ENCODE measurements at places on chromosomes 5 and 9.

GRCh38 chr5:5929291-5930020, 448.9 kb downstream of the MED10 start:
- DNase-seq: no peak

DNA sequence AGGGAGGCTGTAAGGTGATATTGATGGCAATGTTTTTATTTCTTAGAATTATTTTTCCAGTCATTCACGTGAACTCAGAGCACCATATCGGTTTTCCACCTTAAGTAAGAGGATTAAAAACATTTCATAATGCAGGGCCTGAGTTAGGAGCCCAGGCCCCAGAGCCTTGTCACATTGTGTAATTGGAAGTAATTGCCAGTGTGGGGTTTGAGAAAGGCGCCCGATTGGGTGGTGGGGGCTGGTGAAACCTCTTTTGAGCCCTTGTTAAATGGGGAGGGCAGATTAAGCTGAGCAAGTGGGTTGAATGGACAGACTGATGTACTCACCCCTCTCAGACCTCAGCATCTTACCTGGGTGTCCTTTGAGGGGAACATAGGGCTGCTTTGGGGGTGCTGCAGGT, 116.7 kb upstream of the PITX1 start:
- DNase-seq: no peak

GRCh38 chr9:100294341-100294740, 58.4 kb downstream of the TEX10 start:
- no peak for DNase-seq

DNA sequence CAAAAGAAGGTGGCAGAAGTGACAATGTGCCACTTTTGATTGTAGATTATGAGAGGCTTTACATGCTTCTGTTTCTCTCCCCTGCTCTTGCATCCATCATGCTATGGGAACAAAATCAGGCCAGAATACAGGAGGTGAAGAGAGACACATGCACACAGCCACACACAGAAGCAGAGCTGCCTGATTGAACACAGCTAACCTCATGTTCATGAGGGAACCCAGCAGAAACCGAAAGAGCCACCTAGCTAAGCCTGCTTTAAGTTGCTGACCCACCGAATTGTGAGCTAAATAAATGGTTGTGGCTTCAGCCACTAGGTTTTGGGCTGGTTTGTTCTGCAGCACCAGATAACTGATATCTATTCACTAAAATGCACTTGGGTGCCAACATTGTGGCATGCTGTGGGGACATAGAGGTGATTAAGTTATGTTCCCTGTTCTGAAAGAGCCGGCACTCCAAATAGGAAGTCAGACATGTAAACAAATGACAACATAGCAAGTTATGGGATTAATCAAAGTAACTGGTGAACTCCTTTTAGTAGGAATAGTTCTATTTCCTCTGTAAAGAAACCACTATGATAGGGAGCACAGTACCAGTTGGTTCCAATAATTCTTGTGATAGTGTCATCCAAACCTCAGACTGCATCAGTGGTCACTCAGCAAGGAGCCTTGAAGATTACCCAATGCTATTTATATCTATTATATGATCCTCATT, 93.6 kb upstream of the TNC start:
- peak; percentile 59 for DNase-seq

GRCh38 chr5:61619289-61619688, 287.2 kb downstream of the ZSWIM6 start:
- no peak for DNase-seq

All from RPMI8226 (cell line).